ENCODE measurements at places on chromosomes 5 and 9. TPM values are rescaled to one million over a fixed set of nuclear protein-coding genes. Genes with fewer than 3 reads are reported as not detected.

GRCh38 chr5:20446121-20446520 is 458.1 kb upstream of the CDH18 start:
- H3K4me1 ChIP-seq: no peaks in the 10 kb centered on the region
- H3K27me3 ChIP-seq: no peaks in the 10 kb centered on the region
- no peak overlapping the region for H3K27ac ChIP-seq

- H3K27me3 ChIP-seq: no peaks in the 10 kb centered on the region
- no peaks in the 10 kb centered on the region for H3K36me3 ChIP-seq
- no peak overlapping the region for H3K27ac ChIP-seq
- H3K4me3 ChIP-seq: no peak overlapping the region
- no peak for DNase-seq
These were observed 222.4 kb upstream of the IRX4 start for GRCh38 chr5:2105141-2105540.

- DNase-seq: no peak
- H3K4me3 ChIP-seq: no peak overlapping the region
- H3K4me1 ChIP-seq: peaks cover 8% of the 10 kb centered on the region
- no peak overlapping the region for H3K27ac ChIP-seq
- H3K27me3 ChIP-seq: no peaks in the 10 kb centered on the region
- H3K36me3 ChIP-seq: no peaks in the 10 kb centered on the region
These were observed 104.9 kb upstream of the SLCO6A1 start for GRCh38 chr5:102603670-102604069.

Gene ZNF608
- 26.7 TPM for total RNA-seq

GRCh38 chr9:108473209-108474112 is 382.3 kb downstream of the ACTL7B start:
- no peak for DNase-seq
- H3K27ac ChIP-seq: no peak overlapping the region
- peaks cover 8% of the 10 kb centered on the region for H3K4me1 ChIP-seq
- H3K4me3 ChIP-seq: no peak overlapping the region

GRCh38 chr9:112884101-112884500 is 6.6 kb downstream of the SLC46A2 start:
- no peak overlapping the region for H3K27ac ChIP-seq
- no peaks in the 10 kb centered on the region for H3K36me3 ChIP-seq
- no peak for DNase-seq
- H3K27me3 ChIP-seq: no peaks in the 10 kb centered on the region
- H3K4me3 ChIP-seq: no peak overlapping the region
- H3K4me1 ChIP-seq: no peaks in the 10 kb centered on the region

Gene CTNNAL1
- total RNA-seq: 113 TPM

DNA sequence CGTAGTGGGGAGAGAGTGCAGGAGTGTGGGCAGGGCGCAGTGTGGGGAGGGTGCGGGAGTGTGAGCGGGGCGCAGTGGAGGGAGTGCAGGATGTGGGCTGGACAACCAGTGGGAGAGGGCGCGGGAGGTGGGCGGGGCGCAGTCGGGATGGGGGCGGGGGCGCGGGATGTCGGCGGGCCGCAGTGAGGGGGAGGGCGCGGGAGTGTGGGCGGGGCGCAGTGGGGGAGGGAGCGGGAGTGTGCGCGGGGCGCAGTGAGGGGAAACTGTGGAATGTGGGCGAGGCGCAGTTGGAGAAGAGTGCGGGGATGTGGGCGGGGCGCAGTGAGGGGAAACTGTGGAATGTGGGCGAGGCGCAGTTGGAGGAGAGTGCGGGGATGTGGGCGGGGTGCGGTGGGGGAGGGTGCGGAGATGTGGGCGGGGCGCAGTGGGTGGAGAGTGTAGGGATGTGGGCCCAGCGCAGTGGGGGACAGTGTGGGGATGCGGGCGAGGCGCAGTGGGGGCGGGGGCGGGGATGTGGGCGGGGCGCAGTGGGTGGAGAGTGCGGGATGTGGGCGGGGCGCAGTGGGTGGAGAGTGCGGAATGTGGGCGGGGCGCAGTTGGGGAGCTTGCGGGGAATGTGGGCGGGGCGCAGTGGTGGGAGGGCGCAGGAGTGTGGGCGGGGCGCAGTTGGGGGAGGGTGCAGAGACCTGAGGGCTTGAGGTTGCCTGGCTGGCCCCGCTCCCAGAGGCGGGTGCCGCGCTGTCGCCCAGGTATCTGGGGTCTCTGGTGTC is at the start of gene NXNL2:
Gene NXNL2 (plus strand): TSS at position 723 of the 770 bp plus-strand sequence. CDS start 257 bp downstream, outside the sequence.
- DNase-seq: peak; percentile 74
- H3K36me3 ChIP-seq: no peaks in the 10 kb centered on the region
- H3K4me3 ChIP-seq: peak within 1 kb of the TSS; percentile 35
- peaks cover 14% of the 10 kb centered on the region for H3K4me1 ChIP-seq
- H3K27ac ChIP-seq: no peak within 1 kb of the TSS
- peaks cover 21% of the 10 kb centered on the region for H3K27me3 ChIP-seq

Gene SNCAIP
- total RNA-seq: 4.6 TPM
